ENCODE measurements at places on chromosomes 1 and 21.

GRCh38 chr1:36762174-36762573, 272.1 kb downstream of the GRIK3 start:
- DNase-seq: no peak

DNA sequence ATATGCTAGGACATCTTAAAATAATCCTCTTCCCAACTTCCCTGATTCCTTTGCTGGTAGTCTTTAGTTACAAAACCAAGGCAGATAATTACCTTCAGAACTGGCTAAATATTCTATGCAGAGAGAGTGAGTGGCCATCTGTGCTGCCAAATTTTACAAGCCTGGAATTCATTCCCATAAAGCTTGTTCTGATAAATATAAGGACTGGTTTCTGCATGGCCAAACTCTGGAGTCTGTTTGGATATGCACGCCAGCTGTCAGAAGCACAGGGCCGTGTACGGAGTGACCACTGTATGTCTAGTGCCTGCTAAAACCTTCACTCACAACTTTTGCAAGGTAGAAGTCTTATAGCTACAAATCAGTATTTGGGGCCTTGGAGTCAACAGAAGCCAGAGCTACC, 66.5 kb upstream of the RAVER2 start:
- DNase-seq: no peak

GRCh38 chr1:22570140-22570909, 7.0 kb downstream of the EPHA8 start:
- DNase-seq: no peak

DNA sequence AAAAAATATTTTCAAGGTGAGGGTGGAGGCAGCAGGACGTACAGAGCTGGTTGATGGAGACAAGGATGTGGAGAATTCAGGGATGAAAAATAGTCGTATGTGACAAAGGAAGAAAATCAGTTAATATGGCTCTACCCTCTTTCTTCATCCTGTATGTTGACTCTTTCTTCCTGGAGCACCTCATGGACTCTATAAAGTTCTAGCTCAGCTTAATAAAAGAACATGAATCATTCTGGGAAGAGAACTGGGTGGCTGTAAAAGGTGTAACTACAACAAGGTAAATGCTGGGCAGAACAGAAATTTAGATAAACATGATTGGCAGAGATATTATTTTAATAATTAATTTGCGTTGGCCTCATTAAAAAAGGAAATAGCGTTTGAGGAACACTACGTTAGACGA, 241.8 kb upstream of the MAP1LC3C start:
- DNase-seq: no peak

DNA sequence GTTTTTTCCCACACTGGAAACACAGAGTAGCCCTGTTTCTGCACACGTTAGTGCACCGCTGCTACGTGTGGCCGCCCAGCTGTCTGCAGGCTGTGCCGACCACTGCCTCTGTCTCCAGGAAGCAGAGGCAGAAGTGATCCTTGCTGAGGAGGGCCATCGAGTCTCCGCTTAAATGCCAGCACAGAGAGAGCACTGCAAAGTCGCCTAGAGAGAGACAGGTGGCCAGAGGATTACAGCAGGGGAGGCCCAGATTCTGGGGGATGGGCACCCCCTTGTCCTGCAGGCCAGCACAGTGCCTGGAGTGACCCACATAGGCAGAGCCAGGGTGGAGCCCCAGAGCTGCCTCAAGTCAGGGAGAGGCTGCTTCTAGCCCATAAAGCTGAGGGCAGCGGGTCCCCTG, 6.1 kb downstream of the TPRG1L start:
- DNase-seq: no peak

DNA sequence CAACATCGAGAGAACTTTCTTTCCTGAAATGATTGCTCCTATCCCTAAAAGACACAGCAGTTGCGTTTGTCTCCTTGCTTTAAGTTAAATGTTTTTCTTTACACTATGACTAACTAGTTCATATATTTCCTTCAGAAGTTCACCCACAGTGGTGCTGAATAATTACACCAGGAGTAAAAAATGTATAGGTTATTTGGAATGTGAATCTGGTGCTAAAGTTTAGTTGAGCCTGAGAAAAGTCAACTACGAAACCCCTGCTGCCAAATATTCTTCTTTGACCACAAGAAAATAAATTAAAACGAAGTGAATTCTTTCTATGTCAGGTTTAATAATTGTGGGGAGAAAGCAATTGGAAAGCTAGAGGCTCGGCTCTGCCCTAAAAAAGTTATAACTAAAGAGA, 52.8 kb downstream of the C4BPA start:
- DNase-seq: no peak

DNA sequence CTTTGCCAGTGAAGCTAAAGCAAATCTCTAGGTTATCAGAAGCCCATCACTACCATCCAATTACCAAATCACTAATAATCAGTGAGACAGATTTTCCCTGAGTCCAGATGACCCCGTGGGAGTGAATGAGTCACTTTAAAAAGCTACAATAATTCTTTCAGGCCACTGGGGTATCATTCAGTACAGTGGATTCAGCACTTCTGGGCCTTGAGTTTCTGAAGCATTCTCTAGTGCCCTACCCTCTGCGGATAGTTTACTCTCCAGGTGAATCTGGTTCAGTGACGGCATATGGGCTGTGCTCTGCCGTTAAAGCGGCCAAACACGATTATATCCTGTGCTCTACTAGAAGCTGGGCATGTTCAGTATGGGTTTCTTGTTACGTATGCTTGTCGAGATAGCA, 26.1 kb downstream of the NR5A2 start:
- no peak for DNase-seq

GRCh38 chr1:5601516-5601915, 390.7 kb downstream of the NPHP4 start:
- DNase-seq: no peak

DNA sequence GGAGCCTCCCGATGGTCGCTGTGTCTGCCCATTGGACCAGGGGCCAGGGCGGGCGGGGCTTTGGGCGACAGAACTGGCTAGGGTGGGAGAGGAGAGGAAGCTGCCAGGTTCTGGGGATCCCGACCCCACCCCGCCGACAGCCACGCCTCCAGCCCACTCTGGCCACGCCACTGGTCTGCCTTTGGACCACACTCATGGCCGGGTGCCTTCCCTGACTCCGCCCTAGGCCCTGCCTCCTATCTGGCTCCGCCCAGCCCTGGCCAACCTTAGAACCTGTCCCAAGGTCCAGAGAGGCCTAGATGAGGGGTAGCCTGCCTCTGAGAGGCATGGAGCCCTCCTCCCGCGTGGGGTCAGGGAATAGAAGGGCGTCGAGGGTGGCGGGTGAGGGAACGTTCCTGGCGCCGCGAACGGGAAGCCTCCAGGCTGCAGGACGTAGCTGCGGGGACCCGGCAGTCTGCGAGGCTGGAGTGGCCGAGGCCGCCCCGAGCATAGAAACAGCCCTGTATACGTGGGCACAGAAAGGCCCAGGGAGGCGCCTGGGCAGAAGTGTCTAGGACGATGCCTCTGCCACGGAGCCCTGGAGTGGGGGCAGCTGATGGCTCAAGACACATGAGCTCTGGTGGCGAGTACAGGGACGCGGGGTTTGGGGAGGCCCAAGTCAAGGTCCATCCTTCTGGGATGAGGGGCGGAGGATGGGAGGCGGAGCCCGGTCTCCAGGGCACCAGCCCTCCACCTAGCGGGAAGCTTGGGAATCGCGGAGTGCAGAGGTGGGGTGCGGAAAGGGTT, 11.5 kb upstream of the COL16A1 start:
- DNase-seq: peak; percentile 99

GRCh38 chr21:38307771-38308531, 51.2 kb downstream of the KCNJ15 start:
- DNase-seq: no peak

DNA sequence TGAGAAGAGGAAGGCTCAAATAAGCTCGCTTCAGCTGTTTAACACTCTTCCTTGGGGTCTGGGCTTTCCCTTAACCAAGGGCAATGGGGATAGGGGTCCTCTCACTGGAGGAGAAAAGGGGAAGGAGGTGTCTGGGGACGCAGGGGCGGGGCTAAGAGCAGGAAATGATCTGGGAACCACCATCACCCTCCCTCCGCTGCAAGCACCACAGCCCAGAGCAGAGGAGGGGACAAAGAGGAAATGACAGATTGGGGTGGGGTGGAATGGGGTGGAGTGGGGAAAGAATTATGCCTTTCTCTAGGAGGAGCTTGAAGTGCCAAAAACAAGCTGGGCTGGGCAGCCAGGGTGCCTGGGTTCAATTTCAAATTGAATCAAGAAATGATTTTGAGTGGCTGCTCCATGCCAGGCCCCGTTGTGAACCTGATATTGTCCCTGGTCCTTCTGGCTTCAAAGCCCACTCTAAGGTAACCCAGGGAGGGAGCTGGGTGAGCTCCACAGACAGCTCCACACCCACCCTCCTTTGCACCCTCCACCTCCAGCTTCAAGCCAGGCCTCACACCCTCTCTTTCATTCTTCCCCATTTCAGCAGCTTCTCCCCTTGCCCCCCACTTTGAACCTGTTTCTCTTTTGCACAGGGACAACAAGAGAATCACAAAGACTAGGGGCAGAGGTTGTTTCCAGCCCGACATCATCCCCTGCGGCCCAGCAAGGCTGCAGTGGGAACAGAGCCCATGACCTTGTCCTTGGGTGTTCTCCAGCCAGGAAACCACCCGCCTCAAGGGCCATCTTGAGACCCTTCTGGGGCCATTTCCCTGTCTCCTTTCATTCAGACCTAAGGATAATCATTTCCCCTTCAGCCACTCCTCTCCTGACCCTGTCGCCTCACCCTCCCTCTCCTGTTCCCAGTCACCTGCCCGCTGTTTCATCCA, 1.1 kb downstream of the ARHGAP30 start:
- no peak for DNase-seq

- DNase-seq: no peak
Measured at GRCh38 chr1:118206966-118207365, 21.9 kb upstream of the SPAG17 start.

Data from cerebellar cortex (tissue), 1 donor.